CD4-positive, alpha-beta T cell treated with Interleukin-4 for 1 hour (primary cell): ENCODE measurements at places on chromosomes 16 and 17.

GRCh38 chr17:69853541-69854224 lies 221.3 kb upstream of the KCNJ16 start:
- no peak for DNase-seq

- DNase-seq: no peak
Observed at GRCh38 chr16:4361033-4361943, 10.2 kb upstream of the PAM16 start.

GRCh38 chr16:55372792-55373488 lies 48.9 kb downstream of the IRX6 start:
- DNase-seq: no peak

GRCh38 chr17:75472119-75472518 lies 15.7 kb downstream of the TMEM94 start:
- DNase-seq: no peak

DNA sequence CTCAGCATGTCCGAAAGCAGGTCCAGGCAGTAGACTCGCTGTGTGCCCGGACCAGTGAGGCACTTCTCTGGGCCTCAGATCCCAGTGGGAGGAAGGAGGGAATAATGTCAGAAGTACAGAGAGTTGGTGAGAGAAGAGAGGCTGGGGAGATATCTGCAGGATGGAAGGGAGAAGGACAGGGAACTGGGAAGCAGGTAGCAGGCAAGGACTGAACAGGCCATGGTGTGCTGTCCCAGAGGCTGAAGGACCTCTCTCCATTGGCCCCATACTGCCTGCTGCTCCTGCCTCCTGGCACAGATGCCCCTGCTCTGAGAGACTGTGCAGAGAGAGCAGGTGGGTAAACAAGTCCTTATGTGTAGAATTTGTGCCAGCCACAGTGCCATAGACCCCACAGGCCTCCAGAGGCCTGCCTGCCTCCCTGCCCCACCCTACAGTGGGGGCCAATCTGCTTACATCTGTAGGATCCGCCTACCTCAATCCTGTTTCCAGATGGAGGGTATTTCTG lies 34.2 kb upstream of the CRHR1 start:
- DNase-seq: no peak

DNA sequence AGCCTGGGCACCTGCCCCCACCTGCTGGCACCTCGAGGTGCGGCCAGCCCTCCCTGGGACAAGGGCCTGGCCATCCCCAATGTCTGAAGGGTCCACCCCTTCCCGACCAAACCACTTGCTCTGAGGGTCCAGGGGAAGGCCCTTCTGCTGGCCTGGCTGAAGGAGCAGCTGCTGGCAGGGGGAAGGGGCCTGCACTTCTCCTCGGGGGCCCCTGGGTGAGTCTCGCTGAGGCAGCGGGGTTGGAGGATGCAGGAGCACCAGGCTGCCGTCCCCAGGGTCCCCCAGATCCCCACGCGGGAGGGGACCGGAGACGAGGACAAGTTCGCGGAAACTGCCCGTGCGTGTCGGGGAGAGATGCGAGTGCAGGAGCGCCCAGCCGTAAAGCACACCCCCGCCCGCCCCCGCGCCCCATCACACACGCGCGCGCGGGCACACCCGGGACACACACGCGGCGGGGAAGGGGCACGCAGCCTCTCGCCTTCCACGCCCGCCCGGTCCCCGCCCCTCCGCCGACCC lies 725 bp upstream of the CACNA1H start:
- DNase-seq: peak; percentile 51

DNA sequence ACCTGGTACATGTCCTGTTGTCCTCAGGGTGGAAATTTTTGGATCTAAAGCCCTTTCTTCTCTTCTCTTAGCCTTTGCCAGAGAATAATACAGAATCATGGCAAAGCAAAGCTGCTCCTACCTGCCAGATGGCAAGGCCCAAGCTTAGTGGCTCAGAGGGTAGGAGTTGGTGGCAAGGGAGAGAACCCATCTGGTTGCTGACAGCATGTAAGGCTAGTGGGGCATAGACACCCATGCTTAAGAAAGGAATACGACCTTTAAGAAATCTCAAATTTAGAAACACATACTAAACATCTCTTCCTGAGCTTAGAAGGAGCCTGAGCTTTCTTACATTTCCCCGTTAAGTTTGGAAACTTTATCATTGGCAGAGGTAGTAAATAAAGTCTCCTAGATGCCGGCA lies 395.0 kb upstream of the SOX9 start:
- no peak for DNase-seq

GRCh38 chr16:84214451-84215066 lies 23.6 kb downstream of the ADAD2 start:
- DNase-seq: no peak

DNA sequence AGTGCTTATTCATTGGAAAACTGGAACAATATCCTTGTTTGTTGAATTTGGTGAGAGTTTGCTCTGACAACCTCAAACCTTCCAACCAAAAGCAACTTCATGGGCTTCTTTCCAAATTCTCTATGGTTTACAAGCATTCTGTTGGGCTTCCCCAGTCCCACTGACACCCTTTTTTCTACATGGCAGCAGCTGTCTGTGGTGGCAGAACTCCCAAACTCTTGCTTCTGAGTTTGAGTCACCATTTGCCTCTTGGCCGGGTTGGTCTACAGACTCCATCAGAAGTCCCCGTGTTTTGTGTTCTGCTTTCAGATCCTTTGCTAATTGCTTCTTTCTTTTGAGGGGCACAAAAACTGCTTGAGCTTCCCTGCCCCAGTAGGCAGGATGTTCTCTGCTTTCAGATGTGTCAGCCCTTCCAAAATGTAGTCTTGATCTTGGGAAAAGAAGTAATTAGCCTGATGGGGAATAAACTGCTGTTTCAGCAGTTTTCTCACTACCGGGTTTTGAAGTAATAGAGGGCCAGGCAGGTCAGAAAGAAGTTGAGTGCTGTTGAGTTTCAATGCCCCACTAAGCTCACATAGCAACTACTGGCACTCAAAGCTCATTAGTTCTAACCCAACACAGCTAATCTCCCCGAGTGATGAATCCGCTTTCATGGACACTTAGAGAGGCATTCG lies 80.7 kb downstream of the HS3ST3A1 start:
- DNase-seq: no peak

GRCh38 chr17:50452630-50453300 lies 15.9 kb downstream of the CHAD start:
- DNase-seq: no peak

DNA sequence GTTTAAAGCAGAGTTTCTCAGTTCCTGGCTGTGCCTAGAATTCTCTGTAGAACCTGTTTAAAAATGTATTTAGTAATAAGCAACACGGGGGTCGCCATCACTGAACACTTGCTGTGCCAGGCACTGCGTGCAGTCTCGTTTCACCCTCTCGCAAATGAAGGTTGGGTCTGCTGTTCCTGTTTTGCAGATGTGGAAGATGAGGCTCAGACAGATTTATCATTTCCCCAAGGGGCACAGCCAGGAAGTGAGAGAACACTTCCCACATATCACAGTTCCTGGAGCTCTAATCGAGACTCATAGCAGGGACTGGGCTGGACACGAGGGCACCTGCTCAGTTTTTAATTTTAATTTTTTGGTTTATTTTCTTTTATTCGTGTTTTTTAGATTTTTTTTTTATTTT lies 122.7 kb downstream of the ABCC6 start:
- no peak for DNase-seq

GRCh38 chr16:26598061-26598460 lies 468.7 kb upstream of the C16orf82 start:
- peak; percentile 69 for DNase-seq

- no peak for DNase-seq
Observed at GRCh38 chr17:46789610-46790009, 28.9 kb downstream of the WNT3 start.

- no peak for DNase-seq
Observed at GRCh38 chr16:9850817-9851216, 331.4 kb downstream of the GRIN2A start.

GRCh38 chr17:77266891-77267341 lies 126.1 kb downstream of the SEC14L1 start:
- DNase-seq: peak; percentile 13

GRCh38 chr16:57574086-57574485 lies 31.6 kb downstream of the ADGRG5 start:
- no peak for DNase-seq

GRCh38 chr17:66782851-66783250 lies 52.1 kb upstream of the CACNG5 start:
- no peak for DNase-seq

- no peak for DNase-seq
Observed at GRCh38 chr16:66610111-66610820, 5.8 kb downstream of the CMTM3 start.

GRCh38 chr16:23406546-23407240 lies 46.3 kb downstream of the COG7 start:
- no peak for DNase-seq

GRCh38 chr16:69600202-69600601 lies 34.4 kb downstream of the NFAT5 start:
- no peak for DNase-seq

- no peak for DNase-seq
Observed at GRCh38 chr17:69802045-69802740, 272.8 kb upstream of the KCNJ16 start.

DNA sequence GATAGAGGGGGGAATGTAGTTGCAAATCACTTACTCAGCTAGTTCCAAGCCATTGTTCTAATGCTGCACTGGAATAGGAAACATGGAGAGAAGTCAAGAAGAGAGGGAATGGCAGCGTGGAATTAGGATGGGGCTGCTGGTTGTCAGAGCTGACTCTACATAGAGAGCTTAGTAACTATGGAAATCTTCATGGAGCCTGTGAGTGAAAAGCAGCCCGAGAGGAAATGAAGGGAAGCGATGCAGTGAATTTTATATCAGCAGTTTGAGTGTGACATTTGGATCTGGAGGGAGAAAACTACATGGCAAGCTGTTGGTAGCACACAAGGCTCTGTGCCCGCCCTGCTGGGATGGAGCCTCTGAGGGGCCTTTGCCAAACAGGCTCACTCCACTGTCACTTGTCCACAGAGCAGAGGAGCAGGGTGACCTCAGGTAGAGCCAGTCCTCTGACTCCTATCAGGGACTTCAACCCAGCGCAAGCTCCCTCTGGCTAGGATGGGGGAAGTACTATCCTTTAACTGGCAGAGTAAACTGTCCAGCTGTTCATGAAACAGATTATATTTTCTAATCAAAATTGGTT lies 27.9 kb upstream of the PMFBP1 start:
- DNase-seq: no peak

GRCh38 chr16:9159839-9160550 lies 68.6 kb downstream of the HAPSTR1 start:
- DNase-seq: no peak

- no peak for DNase-seq
Observed at GRCh38 chr17:65324611-65325342, 187.6 kb downstream of the RGS9 start.

DNA sequence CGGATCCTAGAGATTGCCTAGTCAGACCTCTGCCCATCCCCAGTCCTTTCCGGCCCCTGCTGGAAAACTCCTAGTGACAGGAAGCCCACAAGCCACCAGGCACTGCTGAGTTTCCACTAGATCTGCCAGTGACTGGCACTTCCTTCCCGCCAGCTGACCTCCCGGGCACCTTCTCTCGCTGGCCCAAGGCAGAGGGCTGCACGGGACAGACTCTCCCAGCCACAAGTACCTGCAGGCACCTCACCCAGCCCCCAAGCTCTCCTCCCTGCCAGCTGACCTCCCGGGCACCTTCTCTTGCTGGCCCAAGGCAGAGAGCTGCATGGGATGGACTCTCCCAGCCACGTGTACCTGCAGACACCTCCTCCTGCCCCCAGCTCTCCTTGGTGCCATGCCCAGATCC lies 66.3 kb upstream of the DOC2B start:
- DNase-seq: no peak

GRCh38 chr16:86758932-86759331 lies 180.6 kb downstream of the FOXL1 start:
- no peak for DNase-seq
